NCI-H524 treated with DMSO at 0.1 percent for 48 hours (cell line): ENCODE measurements at places on chromosomes 2 and 18.

GRCh38 chr2:54966165-54966832 is 84.0 kb downstream of the RTN4 start:
- DNase-seq: no peak

- DNase-seq: no peak
Measured at GRCh38 chr18:36314754-36315153, 17.2 kb downstream of the FHOD3 start.

DNA sequence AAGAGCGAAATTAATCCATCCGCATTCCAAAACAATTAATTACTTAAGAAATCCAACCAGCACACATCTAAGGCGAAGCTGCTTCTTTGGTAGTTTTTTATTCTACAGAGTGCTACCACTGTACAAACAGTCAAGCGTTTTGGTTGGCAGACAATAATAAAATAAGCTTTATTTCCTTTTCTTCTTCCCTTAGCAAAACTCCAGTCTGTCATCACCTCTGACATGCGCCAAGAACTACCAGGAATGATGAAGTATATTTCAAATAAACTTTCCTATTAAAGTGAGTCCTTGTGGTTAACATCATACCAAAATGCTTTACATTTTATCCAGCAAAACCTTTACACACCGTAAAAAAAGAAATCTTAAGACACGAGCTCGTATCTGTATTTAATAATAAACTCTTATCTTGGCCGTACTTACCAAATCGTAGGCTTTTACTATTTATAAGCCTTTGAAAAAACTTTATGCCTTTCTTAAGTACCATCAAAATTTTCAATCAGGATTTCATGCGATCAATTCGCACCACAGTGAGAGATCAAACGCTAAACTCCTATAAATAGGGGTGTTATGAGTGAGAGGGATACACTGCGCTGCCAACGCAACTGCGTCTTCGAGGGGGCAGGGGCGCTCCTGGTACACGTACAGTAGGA is 1.3 kb downstream of the ATL2 start:
- no peak for DNase-seq

- DNase-seq: no peak
Measured at GRCh38 chr2:88429929-88430328, 22.6 kb downstream of the FOXI3 start.

DNA sequence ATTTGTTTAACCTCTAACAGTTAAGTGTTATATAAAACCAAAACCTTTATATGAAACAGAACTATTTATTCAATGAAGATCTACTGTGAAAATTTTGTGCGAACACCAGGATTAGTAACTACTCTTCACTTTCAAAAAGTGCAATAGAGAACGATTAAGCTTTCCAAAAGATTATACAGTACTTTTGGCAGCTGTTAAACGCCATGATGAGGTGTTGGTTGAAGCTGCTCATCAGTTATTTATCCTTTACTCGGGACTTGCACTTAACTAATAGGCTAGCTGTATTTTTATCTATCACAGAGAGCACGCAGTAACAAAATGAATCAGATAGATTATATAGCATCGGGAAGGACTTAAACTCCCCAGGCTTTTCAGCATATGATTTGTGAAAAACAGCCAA is 113.6 kb downstream of the GCA start:
- DNase-seq: peak; percentile 33

DNA sequence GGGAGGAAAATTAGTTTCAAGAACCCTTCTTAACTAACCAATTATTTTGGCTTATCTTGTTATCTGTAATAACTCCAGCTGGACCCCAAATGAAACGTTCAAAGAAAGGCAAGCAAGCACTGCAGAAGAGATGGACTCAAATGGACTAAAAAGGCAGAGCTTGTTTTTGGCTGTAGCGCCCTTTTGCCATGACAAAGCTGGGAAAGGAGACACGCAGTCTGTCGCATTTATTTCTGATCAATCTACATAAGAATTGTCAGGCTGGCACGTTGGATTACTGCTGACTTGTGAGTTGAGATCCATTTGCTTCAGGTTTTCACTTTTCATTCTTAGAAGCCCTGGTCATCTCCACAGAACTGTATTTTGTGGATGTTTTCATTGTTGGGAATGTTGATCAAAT is 402.9 kb downstream of the TMEM182 start:
- no peak for DNase-seq

DNA sequence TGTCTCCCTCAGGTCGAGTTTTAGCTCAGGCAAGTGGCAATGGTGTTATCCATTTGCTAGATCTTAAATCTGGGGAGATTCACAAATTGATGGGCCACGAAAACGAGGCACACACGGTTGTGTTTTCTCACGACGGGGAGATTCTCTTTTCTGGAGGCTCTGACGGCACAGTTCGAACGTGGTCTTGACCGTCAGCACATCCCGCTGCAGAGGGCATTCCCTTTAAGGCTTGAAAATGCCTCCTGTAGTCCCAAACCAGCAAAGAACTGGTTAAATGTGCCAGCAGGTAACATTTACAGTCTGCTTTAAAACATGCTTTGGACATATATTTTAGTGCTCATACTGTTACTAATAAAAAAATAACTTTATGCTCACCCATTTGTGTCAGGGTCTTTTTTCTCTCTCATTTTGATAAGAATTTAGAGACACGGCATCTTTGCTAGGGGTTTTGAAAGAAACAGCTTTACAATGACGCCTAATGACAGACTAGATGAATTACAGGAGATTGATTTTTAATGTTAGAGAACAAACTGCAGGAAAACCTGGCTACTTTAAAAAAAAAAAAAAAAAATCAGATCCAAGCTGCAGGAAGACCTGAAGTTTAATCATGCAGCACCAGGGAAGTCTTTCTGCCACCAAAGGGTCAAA is 602 bp upstream of the VWC2L start:
- peak; percentile 35 for DNase-seq

GRCh38 chr18:76993573-76993972 is 139.0 kb downstream of the MBP start:
- no peak for DNase-seq
